Renal cortical epithelial cell (primary cell): ENCODE measurements at places on chromosomes 5 and 9. TPM values are rescaled to one million over a fixed set of nuclear protein-coding genes. Genes with fewer than 3 reads are reported as not detected.

Gene SPDL1
- total RNA-seq = 32.8 and 35.1 TPM in 2 replicates

Gene DND1
- total RNA-seq = 0.35 and 0.55 TPM in 2 replicates

Gene BTNL8
- total RNA-seq = 0.35 TPM in 1 of 2 replicates, not detected in the other

Gene PCDHB14
- total RNA-seq = 0.35 and 3.5 TPM in 2 replicates

Gene NKD2
- 0.10 TPM in 1 of 2 replicates, not detected in the other for total RNA-seq

Gene SYNPO
- total RNA-seq = 3.3 and 23.1 TPM in 2 replicates

Gene EQTN
- not detected in 2 replicates for total RNA-seq

Gene NOXA1
- total RNA-seq = 2.1 and 2.8 TPM in 2 replicates

Gene SAPCD2
- total RNA-seq = 0.99 and 12.0 TPM in 2 replicates

Gene IZUMO3
- total RNA-seq = not detected in 2 replicates

Gene SLC36A3
- total RNA-seq = not detected in 2 replicates
